Colonic mucosa (tissue), 4 donors: ENCODE measurements at places on chromosomes 3 and 15. TPM values are rescaled to one million over a fixed set of nuclear protein-coding genes. Genes with fewer than 3 reads are reported as not detected.

Gene CA12
- total RNA-seq = 339 TPM

- no peak overlapping the region for H3K4me3 ChIP-seq
- DNase-seq = no peak
- H3K36me3 ChIP-seq = no peaks in the 10 kb centered on the region
- no peaks in the 10 kb centered on the region for H3K27me3 ChIP-seq
Observed at GRCh38 chr15:94199725-94200124, 31.6 kb upstream of the MCTP2 start.

DNA sequence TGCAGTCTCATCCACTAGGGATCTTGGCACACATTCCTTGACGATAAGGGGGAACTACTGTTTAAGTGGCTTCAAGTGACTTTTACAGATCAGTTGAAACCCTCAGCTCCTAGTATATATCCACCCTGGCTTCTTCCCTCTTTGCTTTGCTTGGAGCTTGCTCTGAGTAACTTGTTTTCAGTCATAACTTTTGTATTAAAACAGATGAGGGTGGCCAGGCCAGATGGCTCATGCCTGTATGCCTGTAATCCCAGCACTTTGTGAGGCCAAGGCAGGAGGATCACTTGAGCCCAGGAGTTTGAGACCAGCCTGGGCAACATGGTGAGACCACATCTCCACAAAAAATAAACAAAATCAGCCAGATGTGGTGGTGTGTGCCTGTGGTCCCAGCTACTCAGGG, 42.4 kb downstream of the EOMES start:
- DNase-seq = no peak
- no peaks in the 10 kb centered on the region for H3K27me3 ChIP-seq
- no peak overlapping the region for H3K27ac ChIP-seq
- H3K4me3 ChIP-seq = no peak overlapping the region

Gene FSIP1
- total RNA-seq = 5.3 TPM

DNA sequence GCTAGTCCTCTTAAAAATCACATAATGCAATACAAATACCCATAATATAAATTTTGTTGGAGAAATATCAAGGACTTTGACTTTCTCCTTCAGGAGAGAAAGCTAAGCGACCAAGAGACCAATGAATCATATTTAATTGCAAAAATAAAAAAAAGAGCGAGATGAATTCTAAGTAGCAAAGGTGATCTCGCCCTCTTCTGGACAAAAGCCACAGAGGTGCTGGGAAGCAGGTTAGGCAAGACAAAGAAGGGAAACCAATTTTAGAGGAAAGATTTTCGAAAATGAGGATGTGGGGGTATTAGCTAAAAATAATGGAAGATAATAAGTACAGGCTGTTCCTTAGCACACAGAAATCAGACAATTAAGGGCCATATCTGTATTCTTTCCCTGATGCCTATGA, 111.4 kb upstream of the PLAAT1 start:
- no peaks in the 10 kb centered on the region for H3K27me3 ChIP-seq
- DNase-seq = no peak
- no peaks in the 10 kb centered on the region for H3K36me3 ChIP-seq
- H3K4me3 ChIP-seq = no peak overlapping the region

DNA sequence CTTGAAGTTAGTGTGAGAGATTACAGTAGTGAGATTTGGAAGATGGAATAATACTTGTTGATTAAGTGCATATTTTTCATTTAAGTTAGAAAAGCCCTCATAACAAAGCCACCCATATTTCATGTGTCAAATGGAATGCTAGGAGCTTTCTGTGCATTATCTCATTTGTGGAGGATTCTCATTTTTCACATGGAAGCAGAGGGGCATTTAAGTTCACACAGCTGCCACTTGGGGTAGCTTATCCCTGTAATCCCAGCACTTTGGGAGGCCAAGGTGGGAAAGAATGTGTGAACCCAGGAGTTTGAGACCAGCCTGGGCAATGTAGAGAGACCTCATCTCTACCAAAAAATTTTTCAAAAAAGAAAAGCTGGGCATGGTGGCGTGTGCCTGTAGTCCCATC, 55.2 kb downstream of the RAB7A start:
- H3K27me3 ChIP-seq = no peaks in the 10 kb centered on the region
- H3K4me3 ChIP-seq = no peak overlapping the region
- no peaks in the 10 kb centered on the region for H3K36me3 ChIP-seq
- H3K4me1 ChIP-seq = peaks cover 22% of the 10 kb centered on the region
- DNase-seq = no peak

DNA sequence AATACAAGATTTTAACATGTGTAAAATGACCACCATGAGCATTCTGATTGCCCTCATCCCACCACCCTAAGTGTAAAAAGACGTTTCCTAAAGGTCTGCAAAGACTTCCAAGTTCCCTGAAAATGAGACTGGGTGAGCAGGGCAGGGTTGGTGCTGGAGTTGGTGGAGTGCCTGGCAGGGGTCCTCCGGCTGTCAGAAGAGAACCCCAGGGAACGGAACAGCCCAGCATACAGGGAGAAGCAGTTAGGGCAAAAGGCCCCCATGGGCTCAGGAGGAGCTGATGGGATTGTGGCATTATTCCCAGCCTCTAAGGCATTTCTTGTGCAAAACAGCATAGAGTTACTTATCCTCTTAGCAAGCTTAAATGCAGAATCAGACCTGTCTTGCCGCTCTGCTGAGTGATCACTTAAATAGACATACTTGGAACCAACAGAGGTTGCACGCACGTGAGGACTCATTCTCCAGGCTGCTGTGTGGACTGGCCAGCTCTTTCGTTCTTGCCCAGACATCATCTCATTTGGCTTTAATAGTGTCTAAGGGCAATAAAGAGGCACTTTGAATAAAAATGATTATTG, 36.0 kb downstream of the XYLB start:
- no peaks in the 10 kb centered on the region for H3K36me3 ChIP-seq
- no peak overlapping the region for H3K27ac ChIP-seq
- no peaks in the 10 kb centered on the region for H3K27me3 ChIP-seq
- DNase-seq = no peak

- H3K27me3 ChIP-seq = no peaks in the 10 kb centered on the region
- no peaks in the 10 kb centered on the region for H3K36me3 ChIP-seq
- no peak for DNase-seq
- H3K4me1 ChIP-seq = no peaks in the 10 kb centered on the region
Observed at GRCh38 chr15:70650567-70651302, 112.6 kb downstream of the UACA start.

Gene TATDN2
- total RNA-seq = 35.3 TPM

Gene TRH
- not detected for total RNA-seq

Gene CCR8
- total RNA-seq = 0.29 TPM

- H3K27ac ChIP-seq = peak overlapping the region; percentile 37
- no peaks in the 10 kb centered on the region for H3K27me3 ChIP-seq
- H3K36me3 ChIP-seq = no peaks in the 10 kb centered on the region
- H3K4me1 ChIP-seq = no peaks in the 10 kb centered on the region
- peak overlapping the region; percentile 97 for H3K4me3 ChIP-seq
- DNase-seq = peak; percentile 46
Observed at GRCh38 chr3:48187579-48188265, 495 bp downstream of the CDC25A start.

DNA sequence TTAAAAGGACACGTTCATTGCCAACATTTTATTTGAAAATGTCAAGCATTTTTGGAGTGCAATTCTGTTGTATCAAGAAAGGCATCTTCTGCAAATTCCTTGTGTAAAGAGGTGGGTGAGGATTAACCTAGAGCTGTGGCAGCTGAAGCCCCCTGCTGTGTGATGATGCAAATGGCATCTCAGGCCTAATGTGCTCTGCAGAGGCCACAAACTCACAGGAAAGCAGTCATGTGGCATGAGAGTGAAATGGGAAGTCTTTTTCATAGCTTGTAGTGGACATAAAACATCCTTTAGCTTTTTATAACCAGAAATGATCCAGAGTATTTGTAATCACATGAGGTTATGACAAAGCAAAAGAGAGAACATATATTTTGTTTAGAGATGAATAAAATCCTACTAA, 6.4 kb downstream of the CADM2 start:
- no peak overlapping the region for H3K4me3 ChIP-seq
- H3K36me3 ChIP-seq = no peaks in the 10 kb centered on the region
- H3K27ac ChIP-seq = no peak overlapping the region
- no peak for DNase-seq

Gene SPINK8
- not detected for total RNA-seq
